Regular cardiac myocyte (primary cell): ENCODE measurements at places on chromosomes 13 and 19. TPM values are rescaled to one million over a fixed set of nuclear protein-coding genes. Genes with fewer than 3 reads are reported as not detected.

The EFNA2 gene
- not detected in 2 replicates for total RNA-seq

The ZNF829 gene
- 3.6 and 4.2 TPM in 2 replicates for total RNA-seq

The ICAM4 gene
- total RNA-seq = 0.85 and 0.96 TPM in 2 replicates

The JAK3 gene
- total RNA-seq = 3.1 and 3.9 TPM in 2 replicates

The MIA gene
- 0.85 TPM in 1 of 2 replicates, not detected in the other for total RNA-seq

The PSG3 gene
- not detected in 2 replicates for total RNA-seq

The SIAH3 gene
- total RNA-seq = not detected in 2 replicates

The ZNF66 gene
- 1.4 and 2.3 TPM in 2 replicates for total RNA-seq

The GPR12 gene
- not detected in 2 replicates for total RNA-seq

The KCNN4 gene
- 3.8 and 4.5 TPM in 2 replicates for total RNA-seq

The TUBA3C gene
- not detected in 2 replicates for total RNA-seq

The NDUFB7 gene
- total RNA-seq = 299 and 304 TPM in 2 replicates
